ENCODE measurements at places on chromosomes 2 and 18.

GRCh38 chr2:31136732-31137131, 1.5 kb downstream of the GALNT14 start:
- no peak for DNase-seq

GRCh38 chr18:42644729-42645131, 470.8 kb downstream of the RIT2 start:
- DNase-seq: no peak

- DNase-seq: no peak
Observed at GRCh38 chr18:69574401-69574800, 173.7 kb downstream of the DOK6 start.

GRCh38 chr2:205673312-205673711, 9.0 kb upstream of the NRP2 start:
- no peak for DNase-seq

GRCh38 chr2:168210895-168211570, 36.4 kb downstream of the STK39 start:
- peak; percentile 85 for DNase-seq

GRCh38 chr2:176508984-176509740, 239.9 kb downstream of the MTX2 start:
- no peak for DNase-seq

GRCh38 chr2:107305966-107306365, 420.0 kb upstream of the ST6GAL2 start:
- no peak for DNase-seq

DNA sequence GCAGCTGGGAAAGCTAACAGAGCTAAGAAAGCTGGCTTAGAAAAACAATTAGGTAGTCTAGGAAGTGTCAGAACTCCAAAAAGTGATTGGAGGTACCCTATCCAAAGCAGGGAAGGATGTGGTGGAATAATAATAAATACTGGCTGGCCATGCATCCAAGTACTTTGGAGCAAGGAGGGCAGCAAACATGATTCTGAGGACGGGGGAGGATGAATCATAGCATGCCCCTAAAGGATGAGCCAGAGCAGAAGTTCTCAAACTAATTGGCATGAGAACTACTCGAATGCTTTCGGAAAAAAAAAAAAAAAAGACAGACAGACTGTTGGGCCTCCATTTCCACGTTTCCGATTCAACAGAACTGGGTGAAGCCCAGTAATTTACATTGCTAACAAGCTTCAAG, 2.4 kb downstream of the CWC22 start:
- no peak for DNase-seq

GRCh38 chr18:46031741-46032140, 40.3 kb downstream of the PSTPIP2 start:
- DNase-seq: no peak

GRCh38 chr2:200021449-200022114, 66.2 kb downstream of the MAIP1 start:
- no peak for DNase-seq

- no peak for DNase-seq
Observed at GRCh38 chr18:70284976-70285620, 3.7 kb upstream of the SOCS6 start.

- DNase-seq: no peak
Observed at GRCh38 chr2:64470766-64471295, 16.9 kb downstream of the LGALSL start.

DNA sequence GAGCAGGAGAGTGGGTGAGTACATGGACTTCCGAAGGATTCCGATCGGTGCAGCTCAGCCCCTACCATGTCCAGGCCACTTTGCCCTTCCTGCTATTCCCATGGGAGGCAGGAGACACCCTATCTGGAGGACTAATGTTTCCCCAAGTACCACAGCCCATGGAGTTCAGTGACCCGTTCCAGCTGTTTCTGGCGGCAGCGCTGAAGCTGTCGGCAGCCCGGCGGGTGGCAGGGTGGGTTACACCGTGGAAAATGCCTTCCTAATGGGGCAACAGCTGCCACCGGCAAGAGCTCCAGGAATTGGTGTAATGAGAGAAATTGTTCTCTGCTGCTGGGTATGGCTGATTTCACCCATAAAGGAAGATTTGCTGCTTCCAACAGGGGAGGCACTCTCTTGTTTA, 98.3 kb downstream of the MYCN start:
- no peak for DNase-seq

DNA sequence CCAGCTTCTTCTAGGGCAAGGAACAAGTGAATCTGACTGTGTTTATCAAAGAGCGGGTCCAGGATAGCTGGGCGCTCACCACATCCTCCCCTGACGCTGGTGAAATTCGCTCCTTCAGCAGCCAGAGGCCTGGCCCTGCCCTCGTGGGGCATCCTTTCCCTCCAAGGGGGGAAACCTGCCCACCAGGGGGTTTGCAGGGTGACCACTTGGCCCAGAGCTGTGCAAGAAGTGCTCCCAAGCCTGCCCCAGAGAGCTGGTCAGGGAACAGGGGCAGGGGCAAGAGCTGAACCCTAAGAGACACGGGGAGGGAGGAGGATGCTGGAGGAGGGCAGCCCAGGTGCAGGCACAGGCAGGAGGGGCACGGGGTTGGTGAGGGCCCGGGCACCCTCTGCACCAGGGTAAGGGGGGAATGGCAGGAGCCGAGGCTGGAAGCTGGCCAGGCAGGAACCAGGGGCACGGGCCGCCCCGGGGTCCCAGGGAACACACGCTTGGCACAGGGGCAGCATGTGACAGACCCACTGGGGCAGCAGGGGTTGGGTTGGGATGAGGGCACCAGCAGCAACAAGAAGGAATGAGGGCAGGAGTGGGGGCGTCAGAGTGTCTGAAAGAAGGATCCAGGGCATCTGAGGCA, 2.8 kb upstream of the GPR55 start:
- DNase-seq: no peak

DNA sequence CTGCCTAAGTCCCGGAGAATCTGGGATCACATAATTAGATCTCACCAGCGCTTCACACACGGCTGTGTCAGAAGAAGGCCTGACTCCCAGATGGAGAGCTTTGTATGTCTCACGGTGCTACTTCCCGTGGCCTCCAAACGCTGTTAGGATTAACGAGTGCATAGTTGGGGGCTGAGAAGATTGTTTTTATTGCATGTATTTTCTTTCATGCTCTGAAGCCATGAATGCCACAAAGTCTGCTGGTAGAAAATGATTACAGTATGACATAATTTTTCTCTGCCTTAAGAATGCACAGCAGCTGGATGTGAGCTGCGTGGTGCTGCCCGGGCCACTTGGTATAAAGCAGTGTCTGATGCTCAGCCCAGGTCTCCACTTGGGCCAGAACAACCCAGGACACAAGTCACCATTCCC, 166.5 kb downstream of the SEPTIN10 start:
- no peak for DNase-seq

DNA sequence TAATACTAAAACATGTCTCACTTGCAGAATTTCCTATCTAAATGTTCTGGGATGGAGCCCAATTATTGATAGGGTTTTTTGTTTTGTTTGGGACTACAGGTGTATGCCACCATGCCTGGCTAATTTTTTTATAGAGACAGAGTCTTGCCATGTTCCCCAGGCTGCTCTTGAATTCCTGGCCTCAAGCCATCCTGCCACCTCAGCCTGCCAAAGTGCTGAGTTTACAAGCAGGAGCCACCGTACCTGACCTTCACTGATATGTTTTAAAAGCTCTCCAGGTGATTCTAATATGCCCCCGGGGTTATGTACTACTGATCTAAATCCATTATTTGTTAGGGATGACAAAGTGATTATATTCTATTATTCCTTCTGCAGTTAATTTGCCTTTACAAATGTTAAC, 2.2 kb downstream of the ELAC1 start:
- no peak for DNase-seq

- DNase-seq: peak; percentile 61
Observed at GRCh38 chr2:57720728-57721627, 325.6 kb upstream of the VRK2 start.

GRCh38 chr2:20612925-20613916, 37.7 kb downstream of the HS1BP3 start:
- no peak for DNase-seq

DNA sequence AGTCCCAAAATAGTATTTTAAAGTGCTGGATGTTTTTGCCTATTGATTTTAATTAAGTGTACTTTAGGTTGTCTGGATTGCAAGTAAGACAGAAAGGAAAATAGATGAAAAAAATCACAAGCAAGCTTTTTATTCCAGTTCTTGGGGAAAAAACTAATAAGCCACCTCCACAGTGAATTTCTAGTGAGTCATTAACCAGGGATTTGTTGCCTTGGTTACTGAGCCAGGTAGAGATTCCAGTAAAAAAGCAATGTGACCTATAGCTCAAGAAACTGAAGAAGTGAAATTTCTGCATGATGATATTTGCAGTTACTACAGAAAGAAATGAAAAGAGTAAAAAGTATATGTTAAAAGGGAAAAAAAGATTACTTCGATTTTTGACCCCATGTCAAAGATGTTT, 160.6 kb downstream of the METTL4 start:
- DNase-seq: no peak

DNA sequence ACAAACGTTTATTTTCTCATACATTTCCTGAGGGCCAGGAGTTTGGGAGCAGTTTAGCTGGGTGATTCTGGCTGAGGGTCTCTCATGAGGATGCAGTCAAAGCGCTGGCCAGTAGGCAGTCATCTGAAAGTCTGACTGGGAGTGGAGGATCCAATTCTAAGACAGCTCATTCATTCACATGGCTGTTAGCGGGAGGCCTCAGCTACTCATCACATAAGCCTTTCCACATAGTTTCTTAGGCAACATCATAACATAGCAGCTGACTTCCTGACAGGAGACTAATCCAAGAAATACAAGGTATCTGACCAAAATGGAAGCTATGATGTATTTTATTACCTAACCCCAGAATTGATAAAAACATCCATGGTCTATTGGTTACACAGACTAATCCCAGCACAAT, 2.9 kb upstream of the MRPL44 start:
- DNase-seq: no peak

GRCh38 chr2:71687412-71687811, 234.1 kb downstream of the DYSF start:
- DNase-seq: no peak

- no peak for DNase-seq
Observed at GRCh38 chr2:43425659-43426058, 170.2 kb downstream of the THADA start.

DNA sequence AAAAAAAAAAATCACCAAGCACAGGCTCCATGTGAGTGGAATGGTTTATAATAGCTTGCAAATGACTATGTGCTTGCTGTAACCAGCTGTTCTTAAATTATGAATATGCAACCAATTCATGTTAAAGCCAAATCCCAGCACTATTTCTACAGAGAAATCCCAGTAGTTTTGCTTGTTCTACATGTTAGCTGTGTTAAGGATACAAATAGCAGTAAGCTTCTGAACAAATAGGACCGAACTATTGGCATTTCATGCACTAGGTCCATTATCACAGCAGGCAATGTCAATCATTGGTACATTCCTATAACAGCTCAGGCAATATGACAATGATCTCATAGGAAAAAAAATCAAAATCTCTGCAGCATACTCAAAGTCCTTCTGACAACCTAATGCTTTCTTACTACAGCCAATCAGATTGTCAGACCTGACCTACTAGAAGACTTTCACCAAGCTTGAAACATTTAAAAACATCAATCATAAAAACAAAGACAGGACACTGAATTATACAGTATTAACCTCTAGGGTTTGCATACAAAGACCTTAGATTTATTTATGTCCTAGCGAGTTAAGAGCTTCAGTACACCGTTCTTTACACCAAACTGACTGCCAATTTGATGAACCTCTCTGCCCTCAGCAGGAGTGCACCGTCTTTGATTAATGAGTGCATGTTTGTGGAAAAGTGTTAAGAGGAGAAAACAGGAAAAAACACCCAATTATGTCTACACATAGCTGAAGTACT, 6.4 kb downstream of the BAZ2B start:
- DNase-seq: no peak

GRCh38 chr18:5894611-5895298, 567 bp downstream of the TMEM200C start:
- DNase-seq: no peak

DNA sequence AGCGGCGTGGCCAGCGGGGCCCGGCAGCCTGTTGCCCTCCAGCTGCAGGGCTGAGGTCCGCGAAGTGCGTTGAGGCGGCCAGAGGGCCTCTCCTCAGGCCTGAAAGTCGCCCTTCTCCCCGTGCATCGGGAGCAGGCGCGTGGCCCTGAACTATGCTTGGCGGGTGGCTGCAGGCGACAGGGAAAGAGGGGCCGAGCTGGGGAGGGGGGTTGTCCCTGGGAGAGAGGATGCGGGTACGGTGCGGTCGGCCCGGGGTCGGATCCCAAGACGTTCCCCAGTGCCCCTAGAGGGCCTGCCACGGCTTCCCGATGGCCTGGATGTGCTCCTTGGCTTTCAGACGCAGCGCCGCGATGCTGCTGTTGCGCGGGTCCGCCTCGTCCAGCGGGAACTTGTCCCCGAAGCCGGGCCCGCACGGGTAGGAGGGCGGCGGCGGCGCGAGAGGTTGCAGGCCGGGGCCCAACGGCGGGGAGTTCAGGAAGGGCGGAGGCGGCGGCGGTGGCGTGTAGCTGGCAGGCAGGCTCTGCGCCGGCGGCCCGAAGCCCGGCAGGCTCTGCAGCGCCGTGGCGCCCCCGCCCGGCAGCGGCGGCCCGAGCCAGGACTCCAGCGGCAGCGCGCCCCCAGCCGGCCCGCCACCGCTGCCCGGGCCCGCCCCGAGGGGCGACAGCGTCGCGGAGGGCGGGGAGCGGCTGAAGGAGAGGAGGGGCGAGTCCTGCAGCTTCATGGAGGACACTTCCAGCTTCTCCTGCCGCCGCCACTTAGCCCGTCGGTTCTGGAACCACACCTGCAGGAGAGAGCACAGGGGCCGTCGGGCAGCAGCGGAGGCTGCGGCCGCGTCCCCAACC, 4.3 kb downstream of the RAX start:
- DNase-seq: no peak

All from SW 1271 (cell line).